ENCODE measurements at places on chromosomes 2 and 18. TPM values are rescaled to one million over a fixed set of nuclear protein-coding genes. Genes with fewer than 3 reads are reported as not detected.

PTPN18 gene
- 8.6 TPM for total RNA-seq

PJVK gene
- total RNA-seq: 1.8 TPM

GPR75 gene
- total RNA-seq: 0.71 TPM

MRPL53 gene
- total RNA-seq: 43.3 TPM

MYOM1 gene
- total RNA-seq: 1.3 TPM

MEP1B gene
- total RNA-seq: not detected

LYG2 gene
- total RNA-seq: not detected

RIT2 gene
- total RNA-seq: not detected

MYO3B gene
- 0.18 TPM for total RNA-seq

SP3 gene
- 89.2 TPM for total RNA-seq

MERTK gene
- 0.14 TPM for total RNA-seq

NYAP2 gene
- not detected for total RNA-seq

NPPC gene
- total RNA-seq: 0.28 TPM

KCNJ13 gene
- total RNA-seq: not detected

TTR gene
- total RNA-seq: not detected

TMX3 gene
- total RNA-seq: 104 TPM

ARHGAP15 gene
- 0.09 TPM for total RNA-seq

GPR45 gene
- total RNA-seq: not detected

CASP10 gene
- total RNA-seq: 6.4 TPM

INO80D gene
- total RNA-seq: 4.2 TPM

ZNF514 gene
- 9.1 TPM for total RNA-seq

RAX gene
- total RNA-seq: not detected

PDE11A gene
- total RNA-seq: under 0.01 TPM

RNF25 gene
- 32.0 TPM for total RNA-seq

TLX2 gene
- not detected for total RNA-seq

PLGLB1 gene
- total RNA-seq: 1.8 TPM

OTX1 gene
- 0.14 TPM for total RNA-seq

PSMA8 gene
- total RNA-seq: not detected

HAAO gene
- 0.46 TPM for total RNA-seq

KANSL1L gene
- total RNA-seq: 18.6 TPM

NOSTRIN gene
- 0.09 TPM for total RNA-seq

IL36A gene
- total RNA-seq: not detected

LIMS4 gene
- total RNA-seq: 1.1 TPM

KANSL3 gene
- total RNA-seq: 31.6 TPM

IL1RL1 gene
- total RNA-seq: 0.14 TPM

KCNS3 gene
- total RNA-seq: 0.43 TPM

ZNF521 gene
- total RNA-seq: 25.0 TPM

SCG2 gene
- 3.3 TPM for total RNA-seq

POTEC gene
- total RNA-seq: under 0.01 TPM

MC4R gene
- total RNA-seq: not detected

FBXO48 gene
- 0.28 TPM for total RNA-seq

XPO1 gene
- total RNA-seq: 177 TPM

NEURL3 gene
- total RNA-seq: not detected

IL18R1 gene
- total RNA-seq: 1.5 TPM

REG1A gene
- total RNA-seq: not detected

MYL1 gene
- not detected for total RNA-seq

C2orf66 gene
- total RNA-seq: not detected

All from smooth muscle cell of bladder (primary cell).